ENCODE measurements at places on chromosomes 12 and 14. TPM values are rescaled to one million over a fixed set of nuclear protein-coding genes. Genes with fewer than 3 reads are reported as not detected.

DNA sequence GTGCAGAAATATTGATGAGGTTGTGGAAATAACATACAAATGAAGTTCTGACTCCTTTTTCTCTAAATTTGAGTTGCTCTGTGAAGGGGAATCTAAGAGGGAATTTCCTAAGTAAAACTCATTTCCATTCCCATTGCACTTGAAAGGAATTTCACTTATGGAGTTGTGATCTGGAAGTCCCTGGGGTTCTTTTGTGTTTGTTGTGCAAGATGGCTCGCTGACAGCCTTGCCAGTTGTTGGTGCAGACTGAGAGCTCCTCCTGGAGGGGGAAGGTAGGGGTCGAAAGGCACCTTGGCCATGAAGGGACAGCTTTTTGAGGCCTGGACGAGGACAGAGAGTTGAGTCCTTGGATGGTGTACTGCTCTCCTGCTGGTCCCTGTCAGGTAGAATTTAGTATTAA is 72.0 kb downstream of the C12orf56 start:
- DNase-seq, result peak; percentile 1

GRCh38 chr12:54368025-54368708 is 3.9 kb upstream of the GPR84 start:
- no peak for DNase-seq

DNA sequence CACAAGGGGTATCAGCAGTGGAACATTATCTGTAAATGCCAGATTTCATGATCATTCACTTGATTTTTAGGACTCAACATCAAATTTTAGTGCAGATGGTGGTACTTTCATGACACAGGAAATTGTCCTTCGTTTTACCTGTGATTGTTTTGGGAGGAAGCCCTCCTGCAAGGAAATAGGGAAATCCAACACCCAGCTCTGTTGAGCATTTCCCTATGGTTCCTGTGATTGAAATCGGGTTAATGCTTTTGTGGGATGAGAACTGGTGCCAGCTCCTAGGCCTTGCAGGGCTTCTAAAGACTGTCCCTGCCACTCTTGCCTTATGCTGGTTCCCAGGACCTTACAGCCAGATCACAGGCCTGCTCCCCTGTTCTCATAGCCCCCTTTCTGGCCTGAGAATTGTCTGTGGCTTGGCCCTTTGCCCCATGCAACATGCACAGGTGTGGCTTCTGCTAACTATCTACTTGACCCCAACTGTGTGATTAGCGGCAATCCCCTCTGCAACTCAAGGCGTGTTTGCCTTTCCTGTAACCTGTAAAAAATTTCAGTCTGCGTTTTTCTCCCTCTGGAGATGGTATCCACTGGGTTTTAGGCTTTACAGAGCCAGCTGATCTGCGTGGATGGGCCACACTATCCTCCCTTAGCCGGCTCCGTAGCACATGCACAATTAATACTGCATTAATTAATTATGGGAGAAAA is 112.5 kb downstream of the ETV6 start:
- DNase-seq, result no peak

- DNase-seq, result peak; percentile 27
These were observed 2.8 kb downstream of the SRSF9 start for GRCh38 chr12:120466560-120467315.

- DNase-seq, result peak; percentile 41
These were observed at the start of gene PTMS for GRCh38 chr12:6765634-6766581. TSS of gene PTMS (plus strand) at chr12:6766363. CDS start at chr12:6766706, 343 bp downstream.

DNA sequence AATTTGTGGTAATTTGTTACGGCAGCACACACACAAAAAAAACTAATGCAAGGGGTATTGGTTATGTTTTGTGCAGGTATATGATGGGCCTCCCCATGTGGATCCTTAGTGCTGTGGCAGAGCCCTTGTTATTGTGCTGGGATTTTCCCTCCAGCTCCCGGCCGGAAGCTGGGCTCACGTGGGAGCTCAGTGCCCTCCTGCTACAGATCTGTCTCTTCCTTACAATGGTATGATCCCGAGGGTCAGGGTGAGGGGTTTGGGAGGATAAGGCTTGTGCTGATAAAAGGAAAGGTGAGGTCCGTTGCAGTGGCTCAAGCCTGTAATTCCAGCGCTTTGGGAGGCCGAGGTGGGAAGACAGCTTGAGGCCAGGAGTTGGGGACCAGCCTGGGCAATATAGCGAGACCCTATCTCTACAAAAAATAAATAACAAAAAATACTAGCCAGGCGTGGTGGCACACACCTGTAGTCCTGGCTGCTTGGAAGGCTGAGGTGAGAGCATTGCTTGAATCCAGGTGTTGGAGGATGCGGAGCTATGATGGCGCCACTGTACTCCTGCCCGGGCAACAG is 861 bp upstream of the SLC48A1 start:
- no peak for DNase-seq

- DNase-seq, result no peak
These were observed 75.3 kb downstream of the TMCC3 start for GRCh38 chr12:94575024-94575423.

DNA sequence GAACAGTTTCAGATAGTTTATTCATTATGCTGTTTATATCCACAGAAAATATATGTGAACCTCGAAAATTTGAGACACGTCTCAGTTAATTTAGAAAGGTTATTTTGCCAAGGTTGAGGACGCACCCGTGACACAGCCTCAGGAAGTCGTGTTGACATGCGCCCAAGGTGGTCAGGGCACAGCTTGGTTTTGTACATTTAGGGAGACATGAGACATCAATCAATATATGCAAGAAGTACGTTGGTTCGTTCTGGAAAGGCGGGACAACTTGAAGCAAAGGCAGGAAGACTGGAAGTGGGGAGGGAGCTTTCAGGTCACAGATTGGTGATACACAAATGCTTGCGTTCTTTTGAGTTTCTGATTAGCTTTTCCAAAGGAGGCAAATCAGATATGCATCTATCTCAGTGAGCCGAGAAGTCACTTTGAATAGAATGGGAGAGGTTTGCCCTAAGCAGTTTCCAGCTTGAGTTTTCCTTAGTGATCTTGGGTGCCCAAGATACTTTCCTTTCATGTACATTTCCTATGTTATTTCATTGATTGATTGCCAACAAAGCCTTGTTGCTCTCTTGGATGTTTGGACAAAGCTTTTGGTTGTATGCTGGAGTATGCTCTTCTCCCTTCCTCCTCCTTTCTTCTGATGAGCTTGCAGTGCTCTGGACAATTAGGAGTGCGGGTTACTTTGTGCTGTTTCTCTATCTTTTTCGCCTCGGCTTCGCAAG is 3.2 kb downstream of the SNAPC1 start:
- no peak for DNase-seq

- DNase-seq, result no peak
These were observed 6.1 kb upstream of the CEP170B start for GRCh38 chr14:104858811-104859426.

DNA sequence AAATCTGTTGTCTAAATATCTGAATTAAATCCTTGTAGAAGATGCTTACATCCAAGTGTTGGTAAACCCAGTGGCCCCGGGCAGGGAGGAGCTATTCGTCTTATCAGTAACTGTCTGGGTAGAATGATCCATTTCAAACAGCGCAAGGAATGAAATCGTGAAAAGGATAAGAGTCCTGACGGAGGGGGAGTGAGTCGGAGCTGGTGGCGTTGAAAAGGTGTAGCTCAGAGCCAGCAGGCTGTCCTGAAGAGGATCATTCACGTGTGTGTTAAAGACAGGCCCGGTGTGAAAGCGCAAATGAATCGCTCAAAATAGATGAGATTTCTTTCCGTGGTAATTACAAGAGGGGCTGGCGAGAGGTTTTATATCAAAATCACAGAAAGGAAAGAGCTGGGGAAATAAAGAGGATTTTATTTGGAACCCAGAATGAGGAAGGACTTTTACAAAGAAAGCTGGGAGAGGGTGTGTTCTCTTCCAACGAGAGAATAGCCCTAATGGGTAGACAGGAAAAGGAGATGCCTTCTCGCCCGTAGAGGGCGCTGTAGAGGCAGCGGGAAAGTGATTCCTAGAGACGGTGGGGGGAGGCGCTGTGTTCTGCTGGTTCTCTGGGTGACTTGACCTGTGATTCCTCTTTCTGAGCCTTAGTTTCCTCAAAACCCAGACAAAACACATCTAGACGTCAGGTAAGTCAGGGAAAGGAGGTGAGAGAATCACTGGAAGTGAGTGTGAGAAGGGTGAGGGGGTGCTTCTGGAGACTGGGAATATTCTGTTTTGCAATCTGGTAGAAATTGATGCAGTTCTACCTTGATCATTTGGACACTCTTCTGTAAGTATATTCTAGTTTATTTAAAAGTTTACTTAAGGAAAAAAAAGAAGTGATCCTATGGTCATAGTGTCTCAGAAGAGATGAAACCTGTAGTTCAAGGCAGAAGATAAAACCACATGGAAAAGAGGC is 39.3 kb downstream of the SRRM4 start:
- DNase-seq, result peak; percentile 36

DNA sequence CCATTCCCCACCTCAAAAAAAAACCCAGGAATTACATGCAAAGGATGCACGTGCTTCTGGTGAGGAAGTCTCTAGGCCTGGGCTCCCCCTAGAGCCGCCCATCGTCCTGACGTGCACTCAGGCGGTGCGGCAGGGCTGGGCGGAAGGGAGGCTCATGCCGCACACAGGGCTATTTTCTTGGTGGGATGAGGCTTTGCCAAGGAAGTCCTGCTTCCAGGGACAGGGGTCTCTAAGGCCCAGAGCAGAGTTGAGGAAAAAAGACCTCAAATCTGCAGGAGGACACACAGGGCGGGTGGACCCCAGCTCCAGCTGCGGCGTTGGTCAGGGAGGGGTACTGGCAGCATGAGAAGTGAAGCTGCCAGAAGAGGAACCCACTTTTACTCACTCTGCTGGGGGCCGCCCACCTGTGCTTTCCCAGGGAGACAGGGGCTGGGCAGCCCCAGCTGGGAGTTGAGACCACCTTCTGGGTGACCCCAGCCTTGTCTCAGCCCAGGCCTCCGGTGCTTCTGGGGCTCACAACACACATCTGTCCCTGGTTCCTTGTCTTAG is 4.2 kb downstream of the RHOF start:
- DNase-seq, result no peak

GRCh38 chr12:101039848-101040531 is 170.0 kb downstream of the SLC5A8 start:
- DNase-seq, result no peak

- peak; percentile 44 for DNase-seq
These were observed 46.6 kb upstream of the NR1H4 start for GRCh38 chr12:100427078-100427477.

- DNase-seq, result no peak
These were observed 89.0 kb downstream of the STON2 start for GRCh38 chr14:81311141-81311540.

DNA sequence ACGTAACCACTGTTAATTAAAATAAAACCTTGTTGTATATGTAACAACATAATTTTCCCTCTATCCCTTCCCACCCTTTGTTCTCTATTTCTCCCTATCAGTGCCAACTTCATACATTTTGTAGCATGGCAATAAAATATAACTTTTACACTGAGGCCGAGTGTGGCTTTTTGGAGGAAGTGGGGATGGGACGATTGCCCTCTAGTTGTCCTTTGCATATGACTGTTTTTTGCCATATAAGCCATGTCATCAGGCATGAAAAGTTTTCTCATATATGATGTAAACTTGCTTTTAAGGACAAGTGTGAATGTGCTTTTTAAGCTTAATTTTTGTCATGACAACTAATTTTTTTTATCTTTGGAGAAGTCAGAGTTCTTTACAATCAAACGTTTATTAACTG is 6.2 kb upstream of the CCT2 start:
- DNase-seq, result no peak

GRCh38 chr14:24804552-24805212 is 170.7 kb upstream of the GZMB start:
- DNase-seq, result peak; percentile 85

DNA sequence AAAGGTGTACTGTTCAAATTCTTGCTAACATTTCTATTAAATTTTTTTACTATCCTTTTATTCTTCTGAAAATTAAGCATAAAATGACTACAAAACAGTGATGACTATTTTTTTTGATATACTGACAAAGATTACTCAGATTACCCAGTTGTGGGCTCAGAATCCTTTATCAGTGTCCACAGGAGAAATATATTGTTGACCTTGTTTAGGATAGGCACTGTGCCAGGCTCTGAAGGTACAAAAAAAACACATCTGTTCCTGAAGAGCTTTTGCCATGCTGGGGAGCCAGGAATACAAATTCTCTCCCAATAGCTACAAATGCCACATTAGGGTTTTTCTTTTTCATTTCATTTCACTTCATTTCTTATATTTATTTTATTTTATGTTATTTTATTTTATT is 26.9 kb upstream of the GCH1 start:
- no peak for DNase-seq

- no peak for DNase-seq
These were observed at the start of gene WIF1 for GRCh38 chr12:65121049-65121955. TSS of gene WIF1 (minus strand) at chr12:65121305. CDS start at chr12:65121191, 114 bp downstream.

- no peak for DNase-seq
These were observed 102.4 kb downstream of the TMTC1 start for GRCh38 chr12:29681370-29681769.

Gene TUBA1A
- polyA plus RNA-seq, result 35.5 TPM

Gene TAS2R8
- polyA plus RNA-seq, result not detected

Gene RASSF3
- 15.4 TPM for polyA plus RNA-seq

Gene GUCY2C
- polyA plus RNA-seq, result 0.09 TPM

Gene PARP2
- polyA plus RNA-seq, result 31.3 TPM

Gene RNASE7
- 0.04 TPM for polyA plus RNA-seq

Gene ZNF10
- polyA plus RNA-seq, result 2.9 TPM

Measured in HepG2 (cell line).